ENCODE measurements at places on chromosomes 6 and 20.

- no peak for DNase-seq
Observed at GRCh38 chr20:47508278-47508677, 6.6 kb downstream of the NCOA3 start.

DNA sequence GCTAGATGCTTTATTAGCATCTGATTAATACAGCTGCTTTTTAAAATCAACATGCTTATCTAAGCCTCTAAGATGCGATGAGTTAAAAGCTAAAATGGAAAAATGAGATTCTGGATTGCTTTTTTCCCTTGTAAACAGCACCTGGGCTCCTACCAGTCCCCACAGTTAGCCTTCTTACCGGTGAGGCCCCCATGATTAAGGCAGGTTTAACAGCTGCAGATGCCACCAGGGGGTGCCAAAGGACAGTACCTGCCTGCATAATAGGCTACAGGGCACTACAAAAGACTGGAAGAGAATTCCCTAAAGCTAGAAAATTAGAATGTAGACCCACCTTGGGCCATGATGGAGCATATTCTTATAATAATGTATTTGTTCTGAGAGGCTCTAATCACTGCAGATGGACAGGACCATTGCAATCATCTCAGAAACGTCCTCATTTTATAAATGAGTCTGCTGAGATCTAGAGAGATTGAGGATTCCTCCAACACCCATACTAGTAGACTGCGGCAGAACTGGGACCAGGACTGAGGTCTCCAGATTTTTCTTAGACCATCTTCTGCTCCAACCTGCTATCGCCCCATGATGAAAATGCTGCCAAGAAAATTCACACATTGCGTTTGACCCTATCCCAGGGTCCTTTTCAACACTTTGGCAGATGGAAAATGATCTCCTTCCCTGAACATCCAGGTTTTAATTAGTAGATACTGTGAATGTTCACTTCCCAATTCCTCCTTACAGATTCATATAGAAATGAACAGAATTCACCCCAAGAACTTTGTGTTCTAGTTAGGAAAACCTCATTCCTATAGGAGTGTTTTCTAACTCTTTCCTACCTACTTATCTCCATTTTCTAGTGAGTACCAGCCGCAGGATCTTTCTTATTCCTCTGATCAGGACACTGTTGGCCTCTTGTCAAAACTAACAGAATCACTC is 148.8 kb downstream of the RPS12 start:
- DNase-seq = peak; percentile 74

GRCh38 chr20:49283176-49283702 is 5.4 kb upstream of the ZNFX1 start:
- DNase-seq = no peak

DNA sequence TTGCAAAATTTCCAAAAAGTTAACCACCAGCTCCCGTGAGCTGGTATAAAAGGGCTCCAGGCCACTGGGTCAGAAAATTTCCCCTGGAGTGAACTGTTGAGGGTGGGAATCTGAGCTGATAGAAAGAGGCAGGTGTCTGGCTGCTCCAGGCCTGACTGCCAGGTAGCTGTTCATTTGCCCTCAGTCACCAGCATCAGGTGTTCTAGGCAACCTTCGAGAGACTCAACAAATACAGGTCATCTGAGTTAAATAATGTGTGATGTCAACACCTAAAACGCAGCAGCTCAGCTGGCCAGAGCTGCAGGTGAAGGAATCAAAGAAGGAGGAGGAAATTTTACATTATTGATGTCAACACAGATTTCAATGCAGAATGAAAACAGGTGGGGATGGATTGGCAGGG is 46.7 kb downstream of the KCNK5 start:
- no peak for DNase-seq

GRCh38 chr20:64099086-64099786 is 8.1 kb downstream of the NPBWR2 start:
- no peak for DNase-seq
